ENCODE measurements at places on chromosomes 13 and 19.

DNA sequence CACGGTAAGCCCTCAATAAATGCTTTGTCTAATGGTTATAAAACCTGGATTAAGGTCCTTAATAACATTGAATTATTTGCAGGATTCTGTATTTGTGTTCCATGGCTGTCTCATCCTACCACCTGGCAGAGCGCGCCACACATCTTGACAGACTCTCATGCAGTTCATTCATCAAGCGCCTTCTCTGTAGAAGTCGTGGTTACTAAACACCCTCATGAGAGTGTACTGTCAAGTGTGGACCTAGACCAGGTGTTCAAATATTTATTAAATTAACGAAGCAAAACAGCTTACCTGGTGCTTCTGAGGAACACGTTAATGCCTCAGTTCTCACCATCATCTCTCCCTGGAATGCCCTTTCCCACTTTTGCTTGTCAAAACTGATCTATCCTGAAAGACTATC is 13.1 kb upstream of the FBXL3 start:
- ATAC-seq: no peak

DNA sequence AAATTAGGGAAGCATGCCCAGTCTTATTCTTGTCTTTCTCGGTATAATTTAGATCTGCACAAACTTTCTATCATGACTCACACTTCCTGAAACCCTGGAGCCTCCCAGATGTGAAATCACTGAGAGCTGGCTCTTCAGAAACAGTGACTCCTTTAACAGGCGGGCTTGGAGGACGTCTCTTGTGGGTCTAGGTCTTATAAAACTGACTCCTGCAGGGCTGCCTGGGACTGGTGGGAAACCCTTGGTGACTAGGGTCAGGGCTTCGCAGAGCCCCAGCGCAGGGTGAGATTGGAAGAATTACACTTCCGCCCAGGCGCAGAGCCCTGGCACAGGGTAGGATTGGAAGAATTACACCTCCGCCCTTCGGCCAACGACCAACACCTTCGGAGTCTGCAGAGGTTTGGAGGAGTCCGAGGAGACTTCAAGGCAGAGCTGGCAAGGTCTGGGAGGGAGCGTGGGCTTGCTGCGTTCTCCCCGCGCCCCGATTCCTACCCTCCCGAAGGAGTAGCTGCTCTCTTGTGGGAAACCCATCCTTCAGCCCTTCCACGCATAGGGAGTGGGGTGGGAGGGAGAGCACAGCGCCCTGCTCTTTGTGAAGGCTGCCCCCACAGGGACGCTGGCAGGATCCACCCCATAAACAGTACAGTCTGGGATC is 43.4 kb upstream of the MAP3K10 start:
- ATAC-seq: peak; percentile 83

- no peak for ATAC-seq
Measured at GRCh38 chr13:65112123-65112522, 2118.0 kb downstream of the PCDH9 start.

- ATAC-seq: no peak
Measured at GRCh38 chr19:47518854-47519253, 4.0 kb upstream of the NAPA start.

DNA sequence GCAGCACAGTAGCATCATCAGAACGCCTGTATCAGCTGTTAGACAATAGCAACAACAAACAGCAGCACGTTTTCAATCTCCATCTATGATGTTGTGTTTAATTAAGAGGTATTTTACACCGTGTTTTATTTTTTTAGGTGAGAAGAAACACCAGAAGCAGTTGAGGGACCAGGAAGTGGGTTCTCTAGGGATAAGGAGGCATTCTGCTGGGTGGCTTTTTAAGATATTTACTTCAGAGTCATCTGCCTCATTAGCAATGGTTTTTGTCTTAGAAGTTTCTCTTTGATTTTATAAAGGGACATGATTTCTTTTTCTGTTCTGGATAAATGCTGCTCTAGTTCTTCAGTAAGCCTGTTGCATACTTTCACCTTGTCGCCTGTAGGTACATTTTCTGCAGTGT is 8.2 kb downstream of the CKAP2 start:
- ATAC-seq: no peak

DNA sequence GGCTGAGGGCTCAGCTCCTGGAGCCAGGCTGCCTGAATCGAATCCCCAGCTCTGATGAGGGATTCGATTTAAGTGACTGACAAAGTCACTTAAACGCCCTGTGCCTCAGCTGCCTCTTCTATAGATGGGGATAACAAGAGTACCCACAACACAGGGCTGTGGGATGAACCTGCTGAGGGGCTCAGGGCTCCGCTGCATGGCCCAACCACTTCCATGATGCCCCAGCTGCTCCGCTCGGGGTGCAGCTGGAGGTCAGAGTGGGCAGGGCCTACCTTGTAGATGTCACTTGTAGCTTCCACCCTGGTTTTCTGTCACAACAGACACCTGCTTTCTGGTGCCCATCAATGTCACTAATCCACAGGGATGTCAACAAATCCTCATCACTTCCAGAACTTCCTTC is 39.2 kb downstream of the STK24 start:
- ATAC-seq: no peak

GRCh38 chr13:23087880-23088279 is 92.9 kb upstream of the SGCG start:
- peak; percentile 29 for ATAC-seq

DNA sequence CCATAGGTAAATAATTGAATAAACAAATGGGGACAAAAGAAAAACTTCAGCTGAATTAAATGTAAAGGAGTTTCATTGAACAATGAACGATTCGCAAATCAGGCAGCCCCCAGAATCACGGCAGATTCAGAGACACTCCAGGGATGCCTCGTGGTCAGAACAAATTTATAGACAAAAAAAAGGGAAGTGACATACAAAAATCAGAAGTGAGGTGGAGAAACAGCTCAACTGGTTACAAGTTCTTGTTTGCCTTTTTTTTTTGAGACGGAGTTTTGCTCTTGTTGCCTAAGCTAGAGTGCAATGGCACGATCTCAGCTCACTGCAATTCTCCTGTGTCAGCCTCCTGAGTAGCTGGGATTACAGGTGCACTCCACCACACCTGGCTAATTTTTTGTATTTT is 5.7 kb downstream of the ZNF566 start:
- ATAC-seq: no peak

Measured in esophagus mucosa (tissue), 1 donor.